AG09309 (cell line): ENCODE measurements at places on chromosomes 7 and 10.
A peak's percentile ranks its signal among the peaks of the same experiment; 100 is the strongest.

- DNase-seq: no peak
Measured at GRCh38 chr10:65312876-65313275, 1613.0 kb upstream of the LRRTM3 start.

GRCh38 chr7:32586291-32587221 is 91.3 kb downstream of the AVL9 start:
- DNase-seq: peak; percentile 90

- no peak for DNase-seq
Measured at GRCh38 chr10:45000138-45000751, 478 bp upstream of the ZNF22 start.

DNA sequence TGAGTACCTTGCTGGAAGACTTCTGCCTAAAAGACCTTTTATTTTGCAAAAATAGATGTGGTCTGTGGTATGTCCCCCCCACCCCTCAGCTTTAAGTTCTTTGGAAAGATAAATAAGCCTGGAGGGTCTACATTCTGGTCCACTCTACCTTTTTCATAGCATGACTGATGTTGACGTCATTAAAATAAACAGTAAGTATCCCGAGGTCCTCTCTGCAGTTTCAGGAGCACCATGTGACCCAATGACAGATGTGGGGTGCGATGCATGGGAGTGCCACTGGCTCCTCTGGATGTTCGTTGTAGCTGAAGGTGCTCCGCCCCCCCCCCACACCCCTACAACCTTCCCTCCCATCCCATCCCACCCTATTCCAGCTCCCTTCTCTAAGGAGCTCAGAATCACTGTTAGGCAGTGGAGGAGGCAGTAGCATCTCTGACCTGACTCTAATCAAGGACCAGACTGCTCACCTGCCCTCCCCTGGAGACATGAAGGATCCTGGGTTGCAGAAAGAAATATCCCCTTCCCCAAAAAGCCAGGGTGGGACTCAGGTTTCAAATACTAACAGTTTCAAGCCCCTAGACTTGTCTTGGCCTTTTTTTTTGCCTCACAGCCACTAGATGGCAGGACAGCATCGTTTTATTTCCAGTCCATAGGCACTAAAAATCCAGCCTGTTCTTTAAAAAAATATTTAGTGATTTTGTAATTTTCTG is 25.1 kb downstream of the CASP7 start:
- peak; percentile 2 for DNase-seq

DNA sequence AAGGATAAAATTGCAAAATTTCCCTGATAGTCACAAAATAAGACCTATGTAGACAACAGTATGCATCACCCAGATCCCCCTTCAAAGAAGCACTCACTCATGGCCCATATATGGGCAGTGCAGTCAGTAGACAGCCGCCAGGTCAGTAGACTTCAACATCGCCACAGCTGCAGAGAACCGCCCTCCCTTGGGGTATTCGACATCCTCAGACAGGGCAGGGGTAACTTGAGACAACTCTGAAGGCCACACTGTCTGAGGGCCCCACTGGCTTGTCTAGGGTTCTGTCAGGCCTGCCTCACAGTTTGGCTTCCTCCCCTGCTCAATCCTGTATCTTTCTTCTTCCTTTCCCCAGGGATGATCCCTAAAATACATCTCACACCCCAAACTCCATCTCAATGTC is 172.3 kb downstream of the IMMP2L start:
- no peak for DNase-seq

DNA sequence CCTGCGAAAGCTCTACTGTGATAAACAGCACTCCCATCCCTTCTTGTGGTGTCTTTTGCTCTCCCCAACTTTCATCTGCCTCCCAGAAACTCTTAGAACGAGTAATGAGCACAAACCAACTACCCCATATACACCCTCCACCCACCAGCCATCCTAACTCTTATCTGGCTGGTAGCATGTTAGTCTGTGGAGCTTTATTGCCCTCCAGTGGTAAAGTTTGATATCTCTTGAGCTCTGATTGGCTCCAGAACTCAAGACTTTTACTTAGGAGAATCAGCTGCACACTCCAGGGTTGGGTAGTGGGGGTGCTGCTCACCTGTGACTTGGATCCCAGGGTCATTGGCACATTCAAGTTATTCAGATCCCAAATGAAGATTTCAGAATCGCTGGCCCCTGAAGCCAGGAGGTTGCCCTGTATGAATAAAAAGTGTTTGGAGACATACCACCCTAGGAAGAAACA is 10.9 kb downstream of the SEC31B start:
- no peak for DNase-seq

GRCh38 chr10:17005621-17006566 is 123.7 kb downstream of the CUBN start:
- no peak for DNase-seq

DNA sequence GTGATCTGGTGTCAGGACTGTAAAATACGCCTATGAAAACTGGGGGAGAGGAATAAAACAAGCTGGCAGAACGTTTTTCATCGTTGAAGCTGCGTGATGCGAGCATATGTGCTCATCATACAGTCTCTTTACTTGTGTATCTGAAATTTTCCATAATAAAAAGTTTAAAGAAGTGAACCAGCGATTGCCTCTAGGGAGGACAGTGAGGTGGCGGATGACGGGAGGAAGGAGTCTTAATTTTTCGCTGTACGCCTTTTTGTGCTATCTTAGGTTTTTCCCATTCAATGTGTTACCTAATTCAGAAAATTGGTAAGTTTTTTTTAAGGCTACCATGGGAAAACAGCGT is 891 bp upstream of the WAPL start:
- DNase-seq: no peak

DNA sequence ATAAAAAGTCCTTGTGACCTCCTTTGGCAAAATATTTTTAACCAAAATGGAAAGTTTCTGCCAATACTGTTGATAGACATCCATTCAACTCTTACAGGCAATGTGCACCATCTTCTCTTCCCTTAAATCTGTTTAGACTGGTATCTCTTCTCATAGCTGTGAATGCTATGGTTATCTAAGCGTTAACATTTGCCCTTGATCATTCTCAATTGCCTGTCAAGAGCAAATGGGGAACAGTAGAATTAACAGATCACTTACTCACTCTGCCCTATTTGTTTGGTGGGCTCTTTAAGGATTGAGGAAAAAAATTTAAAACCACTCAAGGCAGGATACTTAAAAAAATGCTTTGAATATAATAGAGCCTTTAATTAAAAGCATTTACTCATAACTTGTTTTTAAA is 808.4 kb downstream of the NXPH1 start:
- no peak for DNase-seq

GRCh38 chr10:118918587-118918986 is 110.9 kb upstream of the NANOS1 start:
- DNase-seq: no peak

- DNase-seq: no peak
Measured at GRCh38 chr7:35727571-35727970, 32.6 kb upstream of the HERPUD2 start.

- no peak for DNase-seq
Measured at GRCh38 chr10:15419279-15419874, 48.3 kb upstream of the FAM171A1 start.

GRCh38 chr7:142873281-142873784 is 12.2 kb downstream of the TRPV6 start:
- DNase-seq: no peak

GRCh38 chr10:42941790-42942189 is 135.1 kb upstream of the RET start:
- DNase-seq: no peak

GRCh38 chr7:50068026-50068425 is 25.0 kb downstream of the ZPBP start:
- no peak for DNase-seq

DNA sequence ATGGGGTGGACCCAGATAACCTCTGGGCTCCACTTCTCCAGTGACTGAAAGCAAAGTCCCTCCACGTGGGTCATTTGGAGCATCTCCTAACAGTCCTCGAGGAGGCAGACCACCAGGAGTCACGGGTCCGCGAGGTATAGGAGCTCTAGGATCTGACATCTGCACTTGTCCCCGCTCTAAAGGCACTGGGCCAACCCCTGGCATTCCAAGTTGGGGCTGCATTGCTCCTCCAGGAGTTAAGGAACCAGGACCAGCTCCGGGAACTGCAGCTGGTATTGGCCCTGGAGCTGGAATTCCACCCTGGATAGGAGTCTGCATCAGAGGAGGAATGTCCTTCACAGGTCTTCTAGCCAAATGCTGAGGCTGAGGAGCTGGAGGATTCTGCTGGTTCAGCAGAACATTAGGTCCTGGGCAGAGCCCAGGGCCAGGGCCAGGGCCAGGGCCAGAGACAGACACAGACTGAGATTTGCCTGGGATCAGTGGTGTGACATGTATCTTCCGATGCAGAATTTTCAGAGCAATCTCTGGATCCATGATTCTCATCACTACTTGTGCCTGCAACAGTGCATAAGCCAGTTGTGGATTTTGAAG is 827 bp downstream of the CSTF2T start:
- no peak for DNase-seq

GRCh38 chr10:78307576-78307975 is 273.9 kb downstream of the RPS24 start:
- no peak for DNase-seq

DNA sequence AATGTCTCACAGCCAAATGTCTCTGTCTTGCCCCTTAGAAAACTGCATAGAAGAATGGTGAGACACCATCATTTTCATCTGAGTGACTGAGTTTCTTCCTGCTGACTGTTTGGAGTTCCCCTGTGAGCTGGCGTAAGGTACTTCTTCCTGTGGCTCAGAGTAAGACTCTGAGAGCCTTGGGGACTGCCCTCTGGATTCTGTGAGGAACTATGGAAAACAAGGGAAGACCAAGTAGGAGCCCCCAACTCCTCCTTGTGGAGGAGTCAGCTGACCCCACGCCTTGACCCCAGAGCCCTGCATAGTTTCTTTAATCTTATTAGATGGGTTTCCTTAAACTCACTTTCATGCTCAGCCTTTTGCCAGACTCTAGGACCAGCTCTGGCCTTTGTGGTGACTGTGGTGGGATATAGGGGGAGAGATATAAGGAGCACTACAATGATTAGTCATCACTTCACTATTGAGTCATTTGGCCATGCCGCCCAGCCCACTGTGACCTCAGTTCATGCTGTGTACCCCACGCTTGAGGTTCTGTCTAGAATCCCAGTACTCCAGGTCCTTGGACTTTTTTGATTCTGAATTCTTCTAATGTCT is 51.8 kb upstream of the FAM133B start:
- no peak for DNase-seq

- no peak for DNase-seq
Measured at GRCh38 chr10:124802313-124802675, 675 bp downstream of the ABRAXAS2 start.

- no peak for DNase-seq
Measured at GRCh38 chr7:72540106-72540611, 128.0 kb upstream of the CALN1 start.

- DNase-seq: no peak
Measured at GRCh38 chr7:91251877-91252276, 12.4 kb upstream of the FZD1 start.

- DNase-seq: no peak
Measured at GRCh38 chr7:91565499-91566401, 301.5 kb downstream of the FZD1 start.

DNA sequence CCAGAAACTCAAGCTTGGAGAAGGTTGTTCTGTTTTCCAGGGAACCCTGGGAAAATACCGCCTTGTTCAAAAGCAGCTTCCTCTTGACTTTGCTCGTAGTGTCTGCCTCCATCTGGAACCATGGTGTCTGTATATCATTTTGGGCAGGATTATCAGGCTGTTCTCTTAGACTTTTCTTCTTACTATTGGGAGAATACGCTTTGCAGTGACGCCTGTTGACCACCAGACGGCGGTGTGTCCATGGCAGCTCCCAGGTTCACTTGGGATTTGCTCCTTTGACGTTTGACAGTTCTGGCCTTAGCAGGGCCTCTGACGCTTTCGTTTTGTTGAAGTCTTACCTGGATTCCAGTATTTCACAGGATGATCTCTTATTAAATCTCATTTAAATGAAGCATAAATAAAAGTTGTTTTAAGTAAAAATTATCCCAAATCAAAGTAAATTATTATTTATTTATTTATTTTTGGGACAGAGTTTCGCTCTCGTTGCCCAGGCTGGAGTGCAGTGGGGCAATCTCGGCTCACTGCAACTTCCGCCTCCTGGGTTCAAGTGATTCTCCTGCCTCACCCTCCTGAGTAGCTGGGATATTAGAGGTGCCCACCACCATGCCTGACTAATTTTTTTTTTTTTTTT is 41.8 kb upstream of the GJD4 start:
- DNase-seq: no peak

- no peak for DNase-seq
Measured at GRCh38 chr10:124099604-124100003, 6.2 kb upstream of the CHST15 start.

DNA sequence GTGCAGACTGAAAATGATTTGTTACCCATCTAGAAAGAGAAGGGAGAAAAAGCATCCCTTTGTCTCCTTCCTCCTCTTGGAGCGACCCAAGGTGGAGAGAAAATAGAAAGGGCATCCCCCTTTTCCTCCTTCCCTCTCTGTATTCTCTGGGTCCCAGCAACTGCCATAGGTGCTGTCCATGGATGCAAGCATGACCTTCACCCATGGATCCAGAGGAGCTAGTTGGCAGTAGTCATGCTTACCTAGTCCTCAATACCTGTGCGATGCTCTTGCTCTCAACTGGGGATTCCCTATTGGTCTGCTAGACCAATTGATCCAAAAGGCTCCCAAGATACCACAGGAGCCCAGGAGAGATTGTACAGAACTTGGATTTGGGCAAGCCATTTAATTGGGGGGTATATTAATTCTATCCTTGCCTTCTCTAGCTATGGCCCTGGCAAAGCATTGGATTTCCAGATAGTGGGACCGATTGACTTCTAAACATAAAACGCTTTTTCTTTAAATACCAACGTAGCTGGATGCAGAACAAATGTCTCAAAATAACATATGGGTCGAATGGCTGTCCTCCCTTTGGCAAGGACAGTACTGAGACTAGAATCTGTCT is 547.8 kb upstream of the IGFBP3 start:
- DNase-seq: no peak

GRCh38 chr10:97062046-97062445 is 123.7 kb downstream of the SLIT1 start:
- DNase-seq: no peak

DNA sequence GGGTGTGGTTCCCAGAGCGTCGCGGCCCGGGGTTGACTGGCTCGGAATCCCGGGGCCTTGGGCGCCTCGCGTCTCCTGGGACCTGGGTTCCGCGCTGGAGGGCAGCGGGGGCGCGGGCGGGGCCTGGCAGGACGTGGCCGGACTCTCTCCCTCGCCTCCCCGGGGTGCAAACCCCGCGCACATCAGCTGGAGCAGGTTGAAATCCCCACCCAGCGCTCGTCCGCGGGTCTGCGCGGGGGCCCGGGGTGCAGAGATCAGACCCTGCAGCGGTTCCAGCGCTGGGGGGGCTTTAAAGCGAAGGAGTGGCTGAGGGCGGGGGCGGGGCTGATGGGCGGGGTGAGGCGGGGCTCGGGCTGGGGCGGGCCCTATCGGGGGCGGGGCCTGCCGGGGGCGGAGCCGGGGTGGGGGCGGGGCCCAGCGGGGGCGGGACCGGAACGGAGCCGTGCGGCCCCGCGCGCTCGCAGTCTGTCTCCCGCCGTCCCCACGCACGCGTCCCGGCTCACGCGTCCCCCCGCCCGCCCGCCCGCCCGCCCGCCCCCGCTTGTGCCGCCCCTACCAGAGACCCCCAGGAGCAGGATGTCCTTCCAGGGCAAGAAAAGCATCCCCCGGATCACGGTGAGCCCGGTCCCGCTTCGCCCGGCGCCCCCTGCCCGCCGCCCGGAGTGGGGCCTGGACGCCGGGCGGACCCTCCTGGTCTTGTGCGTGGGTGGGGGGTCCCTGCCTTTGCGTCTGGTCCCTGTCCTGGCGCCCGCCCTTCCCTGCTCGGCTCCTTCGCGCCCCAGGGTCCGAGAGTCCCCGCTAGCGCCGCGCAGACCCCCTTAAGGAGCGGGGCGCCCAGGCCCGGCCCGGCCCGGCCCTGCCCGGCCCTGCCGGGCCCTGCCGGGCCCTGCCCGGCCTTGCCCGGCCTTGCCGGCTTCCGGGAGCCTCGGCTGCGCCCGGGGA is at the start of gene DPYSL4:
Gene DPYSL4, plus strand, starts transcription at position 461 of the 942 bp plus-strand sequence. Its CDS starts 116 bp downstream, at position 577.
- DNase-seq: no peak
